NCI-H345 (cell line): ENCODE measurements at places on chromosomes 11 and 22.
A peak's percentile ranks its signal among the peaks of the same experiment; 100 is the strongest.

DNA sequence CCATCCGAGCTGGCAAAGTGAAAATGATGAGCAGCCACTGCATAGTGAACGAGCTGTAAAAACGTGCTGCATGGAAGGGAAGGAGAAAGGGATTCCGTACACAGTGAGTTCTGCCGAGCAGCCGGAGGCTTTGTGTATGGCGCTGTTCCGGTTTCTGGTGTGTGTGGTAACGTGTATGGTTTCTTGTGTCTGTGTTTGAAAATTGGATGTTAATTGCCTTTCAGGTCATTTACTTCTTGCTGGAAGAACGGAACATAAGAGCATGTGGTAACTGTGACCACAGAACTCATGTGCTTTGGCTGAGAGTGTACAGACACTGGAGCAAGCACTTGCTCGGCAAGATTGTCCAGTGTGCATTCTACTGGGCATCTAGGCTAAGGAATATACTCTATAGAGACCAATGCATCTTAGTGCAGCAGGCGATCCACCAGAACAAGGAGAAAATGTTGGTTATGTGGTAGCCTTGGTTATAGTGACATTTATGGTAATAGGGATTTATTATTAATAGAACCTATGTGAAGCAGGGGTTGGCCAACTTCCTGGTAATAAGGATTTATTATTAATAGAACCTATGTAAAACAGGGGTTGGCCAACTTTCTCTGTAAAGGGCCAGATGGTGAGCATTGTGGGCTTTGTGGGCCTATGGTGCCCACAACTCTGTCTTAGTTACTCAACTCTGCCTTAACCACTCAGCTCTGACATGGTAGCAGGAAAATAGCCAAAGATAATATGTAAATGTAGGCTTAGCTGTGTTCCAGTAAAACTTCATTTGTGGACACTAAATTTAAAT, 49.2 kb downstream of the GRAMD1B start:
- no peak for DNase-seq

DNA sequence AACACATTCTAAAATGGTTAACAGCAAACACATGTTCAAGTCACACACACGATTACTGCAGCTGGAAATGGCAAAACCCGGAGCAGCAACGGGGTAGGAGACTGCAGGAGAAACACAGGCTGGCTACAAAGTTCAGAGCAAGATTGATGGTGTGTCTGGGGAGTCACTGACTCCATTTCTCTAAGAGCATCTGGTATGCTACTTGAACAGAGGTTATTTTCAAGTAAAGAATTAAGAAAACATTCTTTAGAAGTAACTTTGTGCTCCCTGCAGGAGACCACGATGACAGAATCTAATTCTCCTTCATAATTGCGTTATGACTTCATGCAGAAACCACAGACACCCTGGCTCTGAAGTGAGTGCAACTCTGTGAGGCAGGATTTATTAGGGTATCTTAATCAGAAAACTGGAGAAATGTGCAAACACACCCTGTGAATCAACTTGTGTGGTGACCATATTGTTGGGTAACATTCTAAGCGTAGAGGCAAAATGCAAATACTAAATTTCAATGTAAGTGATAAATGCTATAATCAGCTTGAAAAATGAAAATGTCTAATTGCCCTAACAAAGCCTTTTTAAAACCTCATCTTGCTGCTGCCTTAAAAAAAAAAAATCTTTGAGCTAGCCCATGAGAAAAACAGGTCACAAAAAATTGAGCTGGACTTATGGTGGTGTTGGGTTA, 303.0 kb downstream of the CADM1 start:
- DNase-seq, result no peak

DNA sequence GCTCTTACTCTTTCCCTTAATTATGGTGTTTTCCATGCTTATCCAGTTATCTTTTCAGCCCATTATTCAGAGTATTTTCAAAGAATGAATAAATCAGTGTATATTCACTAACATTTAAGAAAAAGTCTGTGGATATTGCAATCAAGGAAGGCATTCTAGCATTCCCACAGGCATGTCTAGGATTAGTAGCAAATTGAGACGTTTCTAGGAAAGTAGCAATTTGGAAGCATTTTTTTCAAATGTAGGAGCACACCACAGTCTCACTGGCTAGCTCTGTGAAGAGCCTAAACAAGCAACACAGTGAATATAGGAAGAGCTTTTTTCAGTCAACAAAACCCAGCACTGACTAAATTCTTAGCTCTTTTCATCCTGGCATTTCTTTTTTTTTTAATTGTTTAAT, 65.4 kb downstream of the CCDC34 start:
- no peak for DNase-seq

GRCh38 chr11:105000797-105001196, 22.2 kb downstream of the CASP5 start:
- DNase-seq, result no peak

DNA sequence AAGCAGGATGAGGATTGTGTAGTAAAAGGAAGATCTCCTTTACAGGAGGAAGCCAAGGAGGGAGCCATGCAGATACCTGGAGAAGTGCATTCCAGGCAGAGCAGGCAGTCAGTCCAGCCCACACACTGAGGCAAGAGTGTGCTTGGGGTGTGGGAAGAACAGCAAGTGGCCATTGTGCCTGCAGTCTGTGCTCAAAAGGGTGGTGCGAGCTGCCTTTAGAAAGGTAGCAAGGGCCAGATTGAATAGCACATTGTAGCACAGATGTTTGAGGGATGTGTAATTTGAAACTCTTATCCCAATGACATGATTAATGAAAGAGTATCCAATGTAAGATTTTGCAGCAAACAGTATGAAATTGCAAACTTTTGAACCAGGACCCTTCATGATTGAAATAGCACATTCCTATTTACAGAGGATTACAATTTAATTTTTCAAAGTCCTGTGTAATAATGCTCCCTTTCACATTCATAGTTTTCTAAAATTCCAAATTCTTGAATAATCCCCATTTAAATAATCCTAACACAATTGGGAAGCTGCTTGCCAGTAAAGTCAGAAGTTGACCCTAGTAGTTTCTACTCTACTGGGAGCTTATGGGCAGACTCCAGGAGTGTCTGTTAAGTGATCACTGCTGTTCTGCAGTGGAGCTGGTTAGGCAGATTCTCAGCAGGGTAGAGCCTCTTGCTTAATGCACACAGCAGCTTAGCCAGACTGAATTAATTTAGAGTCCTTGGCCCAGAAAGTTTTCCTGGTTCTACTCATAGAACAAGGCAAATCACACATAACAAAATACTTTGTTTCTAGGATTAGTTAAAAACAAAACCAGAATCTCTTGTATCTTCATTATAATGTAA, 78.1 kb downstream of the CYB5R2 start:
- peak; percentile 56 for DNase-seq

GRCh38 chr11:116823031-116823843, at the start of gene APOA4:
TSS of gene APOA4 (minus strand) at chr11:116823304. CDS start at chr11:116823191, 113 bp downstream.
- DNase-seq, result no peak

- DNase-seq, result no peak
These were observed 6.9 kb downstream of the SBF2 start for GRCh38 chr11:10287140-10287539.

DNA sequence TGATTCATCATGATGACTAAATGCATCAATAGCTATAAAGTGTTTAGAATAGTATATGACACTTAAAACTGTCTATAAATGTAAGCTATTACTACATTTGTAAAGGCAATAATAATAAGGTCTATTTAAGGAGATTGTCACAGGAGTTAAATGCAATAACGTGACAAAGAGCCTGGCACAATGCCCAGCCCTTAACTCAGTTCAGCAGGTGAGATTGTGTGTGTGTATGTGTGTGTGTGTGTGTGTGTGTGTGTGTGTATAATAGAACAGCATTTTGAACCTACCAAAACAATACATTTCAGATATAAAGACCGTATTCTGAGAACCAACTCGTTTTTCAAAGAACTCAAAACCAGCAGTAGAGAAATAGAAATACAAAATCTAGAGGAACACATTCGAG, 177.5 kb downstream of the MYO18B start:
- peak; percentile 91 for DNase-seq

- DNase-seq, result peak; percentile 44
These were observed 14.1 kb downstream of the MIAT start for GRCh38 chr22:26671317-26672059.

DNA sequence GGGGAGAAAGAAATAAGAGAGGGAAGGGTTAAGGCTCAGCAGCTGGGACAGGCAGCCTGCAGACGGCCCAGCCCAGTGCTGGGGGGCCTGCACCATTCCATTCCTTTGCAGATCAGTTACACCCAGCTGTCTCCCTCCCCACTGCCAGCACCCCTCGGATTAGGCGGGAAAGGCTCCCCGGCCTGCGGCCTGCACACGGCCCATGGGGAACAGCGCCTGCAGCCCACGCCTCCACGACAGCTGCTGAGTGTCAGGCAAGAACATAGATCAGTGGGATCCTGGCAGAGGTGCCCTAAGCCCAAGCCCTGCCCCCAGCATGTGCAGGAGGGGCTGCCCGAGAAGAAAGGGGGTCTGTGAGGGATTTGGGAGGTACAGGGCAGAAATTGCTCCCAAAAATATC, 65.8 kb upstream of the MYOD1 start:
- no peak for DNase-seq

GRCh38 chr11:118295815-118296454, 8.6 kb upstream of the CD3E start:
- no peak for DNase-seq

DNA sequence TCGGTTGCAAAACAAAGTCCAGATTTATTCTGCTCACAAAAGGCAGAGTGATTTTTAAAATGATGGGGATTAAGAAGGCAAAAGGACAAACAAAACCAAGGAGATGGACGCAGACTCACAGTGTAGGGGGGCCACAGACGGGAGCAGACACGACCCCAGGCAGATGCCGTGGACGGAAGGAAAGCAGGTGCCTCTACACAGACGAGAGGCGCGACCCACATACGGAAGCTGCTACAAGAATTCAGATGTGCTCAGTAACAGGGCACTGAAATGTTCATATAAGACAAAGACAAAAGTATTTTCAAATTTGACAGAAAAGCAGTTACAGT, 148.9 kb downstream of the BRD1 start:
- no peak for DNase-seq

- no peak for DNase-seq
These were observed 8.8 kb upstream of the CTSD start for GRCh38 chr11:1772270-1773130.

GRCh38 chr11:113538451-113539412, 63.5 kb upstream of the DRD2 start:
- peak; percentile 92 for DNase-seq

GRCh38 chr11:103602840-103603239, 433.6 kb upstream of the DDI1 start:
- DNase-seq, result no peak

DNA sequence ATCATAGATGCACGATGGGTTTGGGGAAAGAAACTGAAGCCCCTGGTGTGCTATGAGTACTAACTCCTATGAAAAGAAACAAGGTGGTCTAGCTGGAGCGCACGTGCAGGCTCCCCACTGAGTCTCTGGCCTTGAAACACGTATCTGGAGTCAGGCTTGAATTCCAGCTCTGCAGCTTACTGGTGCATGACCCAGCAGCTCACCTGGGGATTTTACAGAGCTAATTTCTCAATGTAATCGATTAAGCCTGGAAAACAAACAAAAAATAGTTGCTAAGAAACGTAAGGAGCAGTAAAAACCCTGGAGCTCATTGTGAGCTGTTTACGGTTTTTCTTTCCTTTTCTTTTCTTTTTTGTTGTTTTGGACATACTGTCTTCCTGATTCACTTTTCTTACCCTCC, 12.3 kb downstream of the KCNJ1 start:
- no peak for DNase-seq

DNA sequence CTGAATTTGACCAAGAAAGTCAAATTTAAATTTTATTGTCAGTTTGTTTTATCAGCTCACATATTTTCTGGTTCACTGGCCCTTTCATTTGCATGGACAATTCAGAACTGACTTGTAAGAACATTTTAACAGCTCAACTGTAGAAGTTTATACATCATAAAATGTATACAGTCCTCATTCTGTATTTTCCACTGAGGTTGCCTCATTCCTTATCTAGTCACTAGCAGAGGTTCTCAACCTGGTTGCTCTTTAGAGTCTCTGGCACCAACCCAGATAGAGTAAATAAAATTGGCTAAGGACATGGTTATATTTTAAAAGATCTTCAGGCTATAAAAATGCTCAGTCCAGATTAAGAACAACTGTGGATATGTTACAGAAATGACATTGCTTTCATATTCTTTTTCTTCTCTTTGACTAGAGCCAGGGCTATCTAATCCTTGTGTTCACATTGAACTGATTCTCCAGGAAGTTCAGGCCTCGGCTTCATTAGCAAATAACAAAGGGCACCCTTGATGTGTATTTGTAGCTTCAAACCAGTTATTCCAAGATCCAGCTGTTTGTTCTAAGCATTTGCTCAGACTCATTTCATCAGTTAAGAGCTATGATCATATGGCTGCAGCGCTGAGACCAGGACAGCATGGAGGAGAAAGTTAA, 782.5 kb downstream of the ETS1 start:
- peak; percentile 4 for DNase-seq

DNA sequence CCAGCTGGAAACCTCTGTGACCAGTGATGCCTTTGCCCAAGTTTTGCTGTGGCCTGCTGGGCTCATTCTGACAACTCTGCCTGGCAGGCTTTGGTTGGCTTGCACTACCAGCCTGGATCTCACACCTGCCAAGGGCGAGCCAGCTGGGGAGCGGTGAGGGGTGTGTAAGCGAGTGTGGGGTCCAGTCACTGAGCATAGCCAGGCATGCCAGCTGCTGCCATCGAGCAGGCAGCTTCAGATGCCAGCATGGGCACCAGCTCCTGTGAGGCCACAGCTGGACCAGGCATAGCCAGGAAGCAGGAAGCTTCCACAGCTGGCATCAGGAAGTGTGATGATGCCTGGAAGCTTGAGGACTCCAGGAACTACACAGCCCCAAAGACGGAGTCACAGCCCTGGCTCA, 1674.6 kb downstream of the LRRC4C start:
- no peak for DNase-seq

DNA sequence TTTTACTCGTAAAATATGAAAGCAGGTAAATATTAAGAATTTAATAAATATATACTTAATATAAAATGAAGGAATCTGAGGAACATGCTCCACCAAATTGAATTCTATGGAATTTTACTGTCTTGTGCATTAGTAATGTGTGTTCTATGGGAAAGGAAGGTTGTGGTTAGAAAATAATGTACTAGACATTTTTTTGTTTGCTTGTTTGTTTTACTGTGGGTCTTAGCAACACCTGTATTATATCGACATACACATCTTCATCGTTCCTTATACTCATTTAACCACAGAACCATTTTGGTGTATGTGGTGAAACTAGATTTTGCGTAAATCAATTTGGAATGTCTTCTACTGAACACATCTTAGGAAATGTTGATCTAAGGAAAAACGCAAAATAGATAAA, 114.1 kb upstream of the MTMR2 start:
- DNase-seq, result no peak

GRCh38 chr11:46331282-46331984, 15.8 kb upstream of the DGKZ start:
- DNase-seq, result no peak

GRCh38 chr22:28015676-28016601, 96.9 kb upstream of the PITPNB start:
- peak; percentile 9 for DNase-seq

GRCh38 chr11:95363164-95363563, 132.2 kb upstream of the SESN3 start:
- DNase-seq, result no peak
